ENCODE measurements at places on chromosomes 7 and 10.

DNA sequence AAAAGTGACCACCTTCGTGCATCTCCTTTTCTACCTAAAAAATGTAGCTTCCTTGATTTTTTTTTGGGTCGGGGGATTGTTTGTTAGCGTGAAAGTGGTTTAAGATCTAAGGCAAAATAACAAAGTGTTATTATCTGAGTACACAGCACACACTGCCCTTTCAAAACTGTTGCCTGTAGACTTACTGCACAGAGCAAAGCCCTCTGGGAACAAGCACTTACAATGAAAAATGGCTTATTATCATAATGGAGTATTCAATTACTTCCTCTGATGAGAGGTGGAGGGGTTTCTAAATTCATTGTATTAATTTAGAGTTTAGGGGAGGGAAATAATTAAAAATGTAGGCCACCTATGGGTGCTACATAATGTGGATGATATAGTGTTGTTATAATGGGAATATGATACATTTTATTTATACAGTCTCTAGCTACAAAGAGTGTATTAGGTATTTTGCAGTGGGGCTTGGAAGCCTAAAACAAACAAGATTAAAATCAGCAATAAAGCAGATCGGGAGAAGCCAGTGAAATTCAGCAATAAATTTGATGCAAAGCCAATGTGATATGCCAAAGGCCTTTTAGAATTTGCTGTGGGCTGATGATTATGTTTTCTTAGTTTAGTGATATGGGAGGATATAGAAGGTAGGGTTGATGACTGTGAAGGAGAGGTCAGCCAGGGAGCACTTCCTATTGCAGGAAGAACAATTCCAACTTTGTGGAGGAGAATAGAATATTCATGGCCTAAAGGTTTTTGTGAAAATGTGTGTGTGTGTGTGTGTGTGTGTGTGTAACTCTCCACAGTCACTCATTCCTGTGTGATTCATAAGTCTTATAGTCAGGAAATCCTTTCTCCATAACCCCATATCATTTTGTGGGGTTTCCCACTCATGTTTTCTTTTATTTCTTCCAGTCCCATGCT is 17.7 kb upstream of the EXOC4 start:
- no peak for DNase-seq

DNA sequence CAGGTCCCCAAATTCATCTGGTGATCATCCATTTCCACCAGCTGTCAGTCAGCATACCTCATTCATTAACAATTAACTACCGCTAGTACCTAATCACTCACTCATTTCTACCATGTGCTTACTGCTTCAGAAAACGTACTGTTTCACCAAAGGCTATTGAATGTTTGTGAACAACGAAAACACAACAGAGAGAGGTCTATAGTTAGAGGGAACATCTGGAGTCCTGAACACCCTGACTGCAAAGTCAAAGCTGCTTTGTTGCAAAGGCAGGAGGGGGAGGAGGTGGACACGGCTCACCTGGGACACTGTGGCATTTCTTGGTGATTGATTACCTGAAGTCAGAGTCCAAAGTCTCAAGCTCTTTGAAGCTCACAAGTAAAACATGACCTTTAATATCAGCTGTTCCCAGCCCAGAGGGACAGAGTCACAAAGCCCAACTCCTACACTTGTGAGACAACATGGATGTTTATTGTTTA is 342.3 kb upstream of the ADARB2 start:
- no peak for DNase-seq

DNA sequence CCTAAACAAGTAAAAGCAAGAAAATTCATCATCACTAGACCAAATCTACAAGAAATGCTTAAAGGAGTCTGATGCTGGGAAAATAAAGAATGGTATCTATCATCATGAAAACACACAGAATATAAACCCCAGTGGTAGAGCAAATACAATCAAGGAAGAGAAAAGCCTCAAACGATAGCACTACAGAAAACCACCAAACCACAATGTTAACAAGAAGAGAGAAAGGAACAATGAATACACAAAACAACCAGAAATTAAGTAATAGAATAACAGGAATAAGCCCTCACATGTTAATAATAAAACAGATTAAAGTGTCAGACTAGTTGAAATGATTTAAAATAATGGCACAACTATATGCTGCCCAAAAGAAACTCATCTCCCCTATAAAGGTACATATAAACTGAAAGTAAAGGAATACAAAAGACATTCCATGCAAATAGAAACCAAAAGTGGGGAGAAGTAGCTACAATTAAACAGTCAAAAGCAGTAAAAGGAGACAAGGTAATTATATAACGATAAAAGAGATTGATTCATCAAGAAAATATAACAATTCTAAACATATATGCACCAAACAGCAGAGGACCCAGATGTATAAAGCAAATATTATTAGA is 77.3 kb downstream of the JMJD1C start:
- DNase-seq = no peak

GRCh38 chr7:130875265-130875741 is 141.3 kb upstream of the KLF14 start:
- no peak for DNase-seq

GRCh38 chr7:26514633-26515032 is 223.0 kb downstream of the SNX10 start:
- DNase-seq = no peak

- DNase-seq = no peak
These were observed 851 bp downstream of the KIFBP start for GRCh38 chr10:68989317-68989990.

- DNase-seq = no peak
These were observed 558.4 kb downstream of the TYW1 start for GRCh38 chr7:67554986-67555385.

DNA sequence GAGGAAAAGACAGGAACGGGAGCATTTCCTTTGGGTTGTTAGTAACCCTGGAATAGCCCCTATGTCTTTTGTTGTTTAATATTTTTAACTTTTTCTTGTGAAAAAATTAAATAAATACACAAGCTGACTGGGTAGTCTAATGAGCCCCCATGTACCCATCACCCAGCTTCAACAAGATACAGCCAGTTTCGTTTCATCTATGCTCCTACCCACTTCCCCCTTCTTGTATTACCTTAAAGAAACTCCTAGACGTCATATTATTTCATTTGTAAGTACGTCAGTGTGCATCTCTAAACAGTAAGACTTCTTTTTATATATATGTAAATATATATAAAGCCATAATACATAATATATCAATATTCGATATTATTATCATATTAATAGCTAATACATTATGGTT is 42.8 kb upstream of the NUB1 start:
- no peak for DNase-seq

DNA sequence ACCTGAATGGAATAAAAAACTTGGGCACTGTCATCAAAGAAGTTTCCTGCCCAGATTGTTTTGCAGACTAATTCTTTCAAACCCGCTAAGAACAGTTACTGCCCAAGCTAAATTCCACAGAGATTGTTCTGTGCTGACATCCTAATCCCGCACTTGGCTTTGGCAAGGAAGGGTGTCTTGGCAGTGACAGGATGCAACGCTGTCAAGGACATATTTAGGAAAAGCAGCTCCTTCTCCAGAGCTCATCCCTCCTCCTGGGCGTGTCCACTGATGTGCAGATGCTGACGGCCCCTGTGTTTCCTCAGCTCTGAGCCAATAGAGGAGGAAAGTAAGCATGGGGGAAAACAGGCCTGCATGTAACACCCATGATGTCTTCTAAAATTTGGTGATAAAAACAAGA is 74.2 kb downstream of the EEPD1 start:
- no peak for DNase-seq

DNA sequence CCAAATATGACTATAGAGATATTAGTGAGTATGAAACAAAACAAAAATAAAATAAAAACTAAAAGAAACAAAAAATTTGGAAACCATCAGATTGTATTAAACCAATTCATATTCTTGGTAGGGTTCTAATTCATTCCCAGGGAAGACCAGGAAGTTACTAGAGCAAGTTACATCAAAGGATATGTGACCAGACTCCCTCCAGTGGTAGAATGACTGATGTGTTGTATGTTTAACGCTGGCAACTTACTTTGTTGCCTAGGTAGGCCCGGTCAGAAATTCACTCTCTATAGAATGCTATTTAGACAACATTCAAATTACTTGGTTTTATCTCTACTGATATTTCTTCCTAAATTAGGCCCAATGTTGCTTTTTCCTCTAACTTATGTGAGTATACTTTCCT is 5.2 kb downstream of the PHYHIPL start:
- no peak for DNase-seq

- no peak for DNase-seq
These were observed 65.0 kb upstream of the RAB18 start for GRCh38 chr10:27439101-27439500.

- DNase-seq = peak; percentile 28
These were observed 11.7 kb downstream of the CASP2 start for GRCh38 chr7:143299840-143300239.

DNA sequence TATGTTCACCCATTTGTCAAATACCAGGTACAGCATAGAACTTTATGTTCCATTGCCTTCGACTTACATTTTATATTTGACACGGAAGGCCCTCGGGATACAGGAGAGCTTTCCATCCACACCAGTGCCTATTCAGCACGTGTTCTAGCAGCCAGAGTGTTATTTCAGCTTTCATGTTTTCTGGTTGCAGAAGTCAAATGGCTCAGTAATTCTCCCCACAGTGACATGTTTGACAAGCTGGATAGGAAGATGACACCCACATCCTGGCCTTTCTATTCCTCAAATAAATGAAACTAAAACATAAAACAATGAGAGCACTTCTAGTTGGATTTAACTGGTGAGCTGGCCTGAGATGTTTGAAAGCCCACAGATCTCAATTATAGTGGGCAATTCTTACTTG is 173.4 kb downstream of the SORCS1 start:
- DNase-seq = no peak

DNA sequence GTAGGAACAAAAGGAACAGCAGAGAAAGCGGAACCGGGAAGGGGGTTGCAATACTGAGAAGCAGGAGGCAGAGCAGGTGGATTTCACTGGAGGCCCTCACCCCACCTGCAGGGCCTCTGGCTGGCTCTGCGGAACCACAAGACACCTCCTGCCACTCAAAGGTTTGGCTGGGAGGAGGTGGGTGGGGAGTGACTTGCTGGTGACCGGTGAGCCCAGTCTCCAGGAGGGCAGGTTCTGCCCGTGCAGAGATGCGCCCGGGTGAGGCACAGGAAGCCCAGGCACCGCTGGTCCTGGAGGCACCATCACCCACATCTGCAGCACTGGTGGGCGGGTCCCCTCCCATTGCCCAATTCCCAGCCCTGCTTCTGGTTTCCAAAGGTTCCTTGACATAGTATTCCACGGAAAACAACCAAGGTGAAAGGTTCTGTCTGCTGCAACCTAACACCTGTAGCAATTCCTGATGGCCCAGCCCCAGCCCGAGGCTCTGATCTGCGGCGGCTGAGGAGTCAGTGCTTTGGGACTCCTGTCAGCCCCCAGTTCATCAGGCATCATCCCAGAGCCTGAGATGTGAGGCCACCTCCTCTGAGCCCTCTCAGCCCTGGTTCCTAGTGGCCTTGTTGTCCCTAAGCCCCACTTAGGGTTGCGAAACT is 64.4 kb downstream of the CALML3 start:
- DNase-seq = no peak

Measured in stimulated activated CD4-positive, alpha-beta T cell treated with anti-CD3 and anti-CD28 coated beads, TNF-alpha, amount 100 ng/mL, for 48 hours (primary cell).